Midbrain (tissue), 1 donor: ENCODE measurements at places on chromosomes 4 and X.

- no peak for DNase-seq
These were observed 157.1 kb upstream of the LNX1 start for GRCh38 chr4:53748328-53748772.

DNA sequence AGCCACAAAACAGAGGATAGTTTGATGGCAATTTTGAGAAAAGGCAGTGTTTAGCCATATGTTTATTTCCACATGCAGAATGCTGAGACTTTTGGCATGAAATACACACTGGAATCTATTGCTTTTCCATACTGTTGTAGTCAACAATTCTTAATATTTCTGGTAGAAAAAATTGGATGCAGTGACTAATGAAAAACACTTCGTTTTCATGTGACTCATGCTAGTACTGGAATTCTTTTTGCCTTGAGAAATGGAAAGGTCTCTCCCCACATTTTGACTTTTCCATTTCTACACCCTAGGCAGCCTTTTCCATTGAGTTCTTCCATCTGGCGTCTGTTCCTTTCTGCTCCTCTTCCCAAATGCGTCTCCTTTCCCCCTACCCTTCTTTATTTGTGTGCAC, 425.2 kb upstream of the FTHL17 start:
- DNase-seq: no peak

DNA sequence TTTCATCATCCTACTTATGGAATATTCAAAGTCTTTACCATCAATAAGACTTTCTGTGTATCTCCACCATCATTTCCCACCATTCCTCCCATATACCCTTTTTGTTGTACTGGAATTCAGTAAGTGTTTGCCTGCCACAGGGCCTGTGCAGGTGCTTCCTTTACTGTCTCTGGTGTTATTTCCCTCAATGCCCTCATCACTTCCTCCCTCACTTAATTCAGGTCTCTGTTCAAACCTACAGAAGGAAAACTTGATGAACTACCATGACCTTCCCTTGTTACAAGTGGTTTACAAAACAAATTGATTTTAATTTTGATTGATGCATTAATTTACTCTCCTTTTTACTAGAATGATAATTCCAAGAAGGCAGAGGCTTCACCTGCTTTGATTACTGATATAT, 159.5 kb upstream of the FAT4 start:
- no peak for DNase-seq

GRCh38 chrX:48794911-48795515, 6.9 kb upstream of the HDAC6 start:
- no peak for DNase-seq

- DNase-seq: no peak
These were observed 108.6 kb upstream of the MAD2L1 start for GRCh38 chr4:120175272-120175671.

- DNase-seq: no peak
These were observed 5.2 kb downstream of the SPATA4 start for GRCh38 chr4:176189891-176190795.

GRCh38 chr4:7767966-7768365, 171.7 kb downstream of the AFAP1 start:
- no peak for DNase-seq

DNA sequence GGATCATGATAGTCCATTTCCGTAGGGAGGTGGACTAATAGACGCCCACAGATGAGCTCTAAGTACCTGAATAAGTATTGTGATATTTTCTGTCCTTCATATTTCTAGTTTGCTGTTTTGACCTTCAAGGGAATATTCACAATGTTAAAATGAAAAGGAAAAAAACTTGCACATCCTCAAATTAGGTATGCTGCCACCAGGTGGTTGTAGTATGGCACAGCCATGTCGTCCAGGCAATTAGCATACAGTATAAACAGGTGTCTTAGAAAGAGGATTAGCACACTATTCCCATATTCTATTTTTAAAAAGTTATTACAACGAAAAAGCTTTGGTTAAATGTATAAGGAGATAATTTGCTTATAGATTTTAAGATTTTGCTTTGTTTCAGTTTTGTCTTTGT, 802.0 kb downstream of the RPA4 start:
- DNase-seq: no peak

GRCh38 chrX:28847423-28847822, 260.2 kb downstream of the IL1RAPL1 start:
- peak; percentile 78 for DNase-seq

- no peak for DNase-seq
These were observed 27.4 kb upstream of the DIPK2B start for GRCh38 chrX:45228126-45228525.

GRCh38 chrX:106670631-106671030, 55.9 kb upstream of the RNF128 start:
- no peak for DNase-seq

- DNase-seq: no peak
These were observed 58.5 kb upstream of the SMAD1 start for GRCh38 chr4:145423017-145423708.

- DNase-seq: no peak
These were observed 469.5 kb upstream of the FAT1 start for GRCh38 chr4:187193141-187193540.

GRCh38 chr4:75655562-75655961, 17.6 kb downstream of the G3BP2 start:
- DNase-seq: no peak

- no peak for DNase-seq
These were observed 53.9 kb upstream of the TET2 start for GRCh38 chr4:105092768-105093167.

GRCh38 chrX:100379388-100379986, 30.6 kb downstream of the PCDH19 start:
- peak; percentile 12 for DNase-seq

DNA sequence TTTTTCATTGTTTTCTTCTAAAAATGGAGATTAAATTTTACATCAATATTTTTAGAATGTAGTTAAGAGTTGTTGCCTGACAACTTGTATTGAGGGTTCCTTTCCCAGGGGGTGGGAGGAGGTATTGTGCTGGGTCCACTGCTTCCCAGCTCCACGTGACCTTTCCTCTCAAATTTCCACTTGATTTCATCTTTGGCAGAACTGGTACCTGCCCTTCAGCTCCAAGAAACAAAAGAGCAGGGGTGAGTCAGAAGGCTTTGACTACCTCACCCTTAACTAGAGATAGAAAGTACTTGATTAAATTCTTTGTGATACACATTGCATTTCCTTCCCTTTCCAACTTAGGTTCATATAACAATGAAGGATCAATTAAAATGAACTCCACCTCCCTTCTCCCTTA, 19.7 kb downstream of the TRIM2 start:
- peak; percentile 30 for DNase-seq

GRCh38 chrX:123340696-123341095, 156.6 kb downstream of the GRIA3 start:
- no peak for DNase-seq

- DNase-seq: no peak
These were observed 531.2 kb downstream of the GALNTL6 start for GRCh38 chr4:172344308-172344938.

- DNase-seq: no peak
These were observed 213.7 kb downstream of the FSTL5 start for GRCh38 chr4:161949946-161950725.

DNA sequence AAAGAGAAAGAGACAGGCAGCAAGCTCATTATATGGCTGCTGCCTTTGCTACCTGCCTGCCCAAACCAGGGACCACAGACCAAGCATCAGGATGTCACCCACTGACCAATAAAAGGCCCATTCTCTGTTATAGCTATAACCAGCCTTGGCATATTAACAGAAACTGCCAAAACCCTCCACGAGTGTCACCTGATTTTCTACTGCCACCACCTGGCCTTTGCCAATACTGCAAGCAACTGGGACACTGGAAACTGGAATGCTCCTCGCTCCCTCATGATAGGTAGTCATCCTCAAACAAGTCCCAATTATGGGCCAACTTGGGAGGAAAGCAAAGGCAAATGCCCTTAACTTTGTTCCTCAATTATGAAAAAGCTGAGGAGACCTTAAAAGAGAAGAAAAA, 76.0 kb downstream of the SPIN4 start:
- DNase-seq: no peak

DNA sequence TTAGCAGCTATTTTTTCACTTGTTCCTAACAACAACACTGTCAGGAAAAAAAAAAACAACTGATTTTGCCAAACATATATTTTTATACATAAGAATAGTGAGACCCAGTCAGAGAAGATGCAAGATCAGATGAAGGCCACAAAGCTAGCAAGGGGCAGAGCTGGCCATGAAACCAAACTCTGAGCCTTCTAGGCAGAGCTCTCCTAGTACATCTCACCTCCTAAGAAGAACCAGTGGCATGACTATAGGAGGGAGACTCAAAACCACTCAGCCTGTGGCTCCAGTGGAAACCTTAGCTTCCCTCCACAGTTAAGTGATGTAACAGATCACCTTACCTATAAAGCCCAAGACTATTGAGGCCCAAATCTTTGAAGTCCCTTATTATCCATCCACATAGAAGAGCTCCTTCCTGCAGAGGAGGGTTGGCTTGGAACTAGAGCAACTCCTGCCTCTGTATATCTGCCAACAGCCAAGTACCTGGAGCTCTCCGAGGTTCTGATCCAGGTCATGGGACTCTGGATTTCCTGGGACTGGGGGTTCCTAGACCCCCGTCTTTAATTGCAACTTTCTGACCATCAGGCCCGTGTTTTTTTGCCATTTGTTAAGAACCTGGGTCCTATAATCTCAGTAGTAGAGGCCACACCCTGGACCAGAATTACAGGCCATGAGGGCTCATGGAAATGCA, 136.5 kb downstream of the SH3KBP1 start:
- no peak for DNase-seq

GRCh38 chr4:186227744-186228513, 622 bp downstream of the KLKB1 start:
- no peak for DNase-seq

DNA sequence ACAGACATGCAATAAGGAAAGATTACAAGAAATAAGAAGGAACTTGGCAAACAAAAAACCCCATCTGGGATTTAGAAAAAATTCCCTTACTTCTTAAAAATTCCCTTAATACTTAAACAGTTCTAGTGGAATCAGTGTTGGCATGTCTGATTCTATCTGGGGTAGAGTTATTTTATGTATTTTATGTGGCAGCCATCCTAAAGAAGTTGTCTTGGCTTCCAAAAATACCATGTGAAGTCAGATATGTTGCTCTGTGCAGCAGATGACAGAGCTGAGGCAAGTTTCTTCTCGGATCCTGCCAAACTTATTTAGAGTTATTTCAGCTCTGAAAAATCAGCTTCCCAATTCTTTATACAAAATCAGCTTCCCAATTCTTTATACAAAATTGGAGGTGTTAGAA, 14.7 kb downstream of the YY2 start:
- DNase-seq: no peak

DNA sequence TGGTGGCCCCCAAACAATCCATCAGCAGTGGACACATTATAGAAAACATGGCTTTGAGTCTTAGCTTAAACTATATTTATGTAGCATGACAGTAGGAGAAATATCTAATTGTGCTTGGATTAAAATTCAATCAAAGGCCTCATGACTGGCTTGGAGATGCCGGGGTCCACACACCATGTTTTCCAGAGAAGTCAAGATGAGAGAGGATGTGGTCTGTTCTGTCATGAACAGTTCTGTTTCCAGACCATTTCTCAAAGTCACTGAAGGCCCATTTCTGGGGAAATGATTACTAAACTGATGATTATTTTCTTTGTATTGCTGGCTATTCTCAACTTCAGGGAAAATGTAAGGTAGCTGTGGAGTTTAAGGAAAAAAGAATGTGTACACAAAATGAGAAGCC, 76.3 kb downstream of the C4orf51 start:
- no peak for DNase-seq

- no peak for DNase-seq
These were observed 37.8 kb downstream of the CLCN3 start for GRCh38 chr4:169658196-169658595.

- DNase-seq: no peak
These were observed 15.0 kb downstream of the MECP2 start for GRCh38 chrX:154082396-154083125.

GRCh38 chr4:114509340-114509739, 89.3 kb upstream of the UGT8 start:
- peak; percentile 30 for DNase-seq

GRCh38 chr4:152862608-152863007, 73.5 kb upstream of the FHDC1 start:
- DNase-seq: no peak

DNA sequence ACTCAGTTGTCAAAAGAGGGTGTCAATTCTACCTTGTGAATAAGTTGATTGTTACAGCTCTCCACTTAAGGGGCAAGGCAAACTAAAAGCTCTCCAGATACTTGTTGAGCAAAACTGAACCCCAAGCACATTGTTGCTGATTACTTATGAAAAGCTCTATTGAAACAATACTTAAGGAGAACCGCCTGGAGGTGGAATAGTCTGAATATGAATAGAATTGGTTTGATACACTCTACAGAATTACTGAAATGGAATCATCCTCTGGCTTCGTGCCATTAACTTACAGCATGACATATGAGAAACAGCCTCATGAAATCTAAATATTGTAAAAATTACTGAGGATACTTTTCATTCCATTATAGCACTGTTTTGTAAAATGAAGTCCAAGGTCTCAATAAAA, 127.0 kb upstream of the SH3RF1 start:
- DNase-seq: no peak

DNA sequence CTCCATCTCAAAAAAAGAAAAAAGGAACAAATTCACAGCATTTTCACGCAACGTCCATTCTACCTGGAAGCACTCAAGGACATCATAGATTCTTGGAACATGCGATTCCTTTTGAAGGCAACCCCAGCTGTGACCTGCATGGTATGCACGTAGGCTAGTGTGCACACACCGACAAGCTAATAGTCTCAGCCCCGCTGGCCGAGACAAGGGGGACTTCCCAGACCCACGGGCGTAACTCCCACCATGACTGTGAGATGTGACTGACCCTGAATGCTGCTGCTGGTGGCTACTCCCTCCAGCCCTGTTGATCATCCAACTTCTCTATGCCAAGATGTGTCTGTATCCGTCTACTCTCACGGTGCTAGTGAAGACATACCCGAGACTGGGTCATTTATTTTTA, 78.3 kb downstream of the CRLF2 start:
- no peak for DNase-seq

DNA sequence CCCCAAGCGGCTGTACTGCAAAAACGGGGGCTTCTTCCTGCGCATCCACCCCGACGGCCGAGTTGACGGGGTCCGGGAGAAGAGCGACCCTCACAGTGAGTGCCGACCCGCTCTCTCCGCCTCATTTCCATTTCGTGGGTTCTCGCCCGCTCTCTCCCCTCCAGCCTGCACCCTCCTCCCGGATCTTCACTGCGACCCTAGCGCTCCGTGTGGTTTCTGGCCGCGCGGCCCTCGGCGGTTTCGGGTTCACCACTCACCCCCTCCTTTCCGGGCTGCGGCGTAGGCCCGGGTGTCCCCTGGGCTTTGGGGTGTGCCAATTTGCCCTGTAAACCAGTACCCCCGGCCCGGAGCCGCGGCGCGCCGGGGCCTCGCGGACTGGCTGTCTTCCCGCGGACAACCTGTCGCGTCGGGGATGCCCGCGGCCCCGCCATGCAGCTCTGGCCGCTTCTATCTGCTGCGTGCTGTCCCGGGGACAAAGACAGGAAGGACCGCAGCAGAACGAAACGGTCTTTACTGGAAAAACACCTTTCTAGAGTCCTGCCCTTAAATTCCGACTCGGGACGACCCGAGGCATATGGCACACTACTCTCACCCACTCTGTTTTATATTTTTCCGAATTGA, 737 bp downstream of the FGF2 start:
- peak; percentile 31 for DNase-seq

GRCh38 chr4:76772498-76773106, 125.3 kb downstream of the SOWAHB start:
- DNase-seq: no peak

- DNase-seq: no peak
These were observed 183.1 kb downstream of the HS6ST2 start for GRCh38 chrX:132775263-132775823.

- DNase-seq: no peak
These were observed 20.7 kb downstream of the TMA16 start for GRCh38 chr4:163515198-163515597.

- no peak for DNase-seq
These were observed 5.2 kb upstream of the ENAM start for GRCh38 chr4:70623323-70623722.
